ENCODE measurements at places on chromosomes 3 and 15.

DNA sequence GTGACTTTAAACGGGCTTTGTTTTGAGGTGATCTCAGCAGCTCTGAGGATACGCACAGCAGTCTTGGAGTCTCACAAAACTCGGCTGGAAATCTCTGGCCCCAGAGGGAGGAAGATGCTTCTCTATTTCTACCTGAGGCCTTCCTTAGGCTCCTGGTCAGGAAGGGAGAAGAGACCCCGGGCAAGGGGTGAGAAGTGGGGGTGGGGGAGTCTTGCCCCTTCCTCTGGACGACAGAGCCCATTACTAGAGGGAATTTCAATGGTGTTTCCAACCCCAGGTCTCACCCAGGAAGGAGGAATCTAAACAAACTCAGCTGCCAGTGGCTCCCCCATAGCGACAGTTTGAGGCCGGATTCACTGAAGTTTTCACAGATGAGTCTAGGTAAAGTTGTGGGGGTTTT is 37.4 kb upstream of the PCSK6 start:
- DNase-seq: no peak

- no peak for DNase-seq
These were observed 32.1 kb upstream of the ST3GAL6 start for GRCh38 chr3:98730886-98731537.

- no peak for DNase-seq
These were observed 9.6 kb downstream of the AMIGO3 start for GRCh38 chr3:49709852-49710251.

DNA sequence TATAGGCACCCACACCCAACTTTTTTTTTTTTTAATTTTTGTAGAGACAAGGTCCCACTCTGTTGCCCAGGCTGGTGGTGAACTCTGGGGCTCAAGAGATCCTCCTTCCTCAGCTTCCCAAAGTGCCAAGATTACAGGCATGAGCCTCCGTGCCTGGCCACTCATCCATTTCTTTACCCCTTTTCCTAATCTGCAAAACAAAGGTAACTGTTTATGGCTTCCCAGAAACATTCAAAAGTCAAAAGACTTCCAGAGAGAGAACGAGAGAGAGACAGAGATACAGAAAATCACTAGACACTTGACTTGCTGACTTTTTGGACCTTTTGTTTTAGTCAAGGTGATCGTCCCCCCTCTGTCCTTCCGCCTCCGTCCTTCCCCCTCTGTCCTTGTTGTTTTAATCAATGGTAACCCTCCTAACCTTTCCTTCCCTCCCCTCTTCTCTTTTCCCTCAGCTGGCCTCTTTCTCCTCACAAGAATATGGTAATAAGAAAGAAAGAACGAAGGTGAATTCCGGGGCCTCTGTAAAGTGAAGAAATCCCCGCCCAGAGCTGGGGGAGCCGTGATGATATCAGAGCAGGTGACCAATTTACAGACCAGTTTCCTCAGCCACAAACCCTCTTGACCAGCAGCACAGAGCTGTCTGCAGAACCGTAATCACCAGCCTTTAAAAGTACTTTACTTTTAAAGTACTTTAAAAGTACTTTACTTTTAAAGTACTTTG is 21.9 kb downstream of the KLHL6 start:
- DNase-seq: no peak

GRCh38 chr3:143298886-143299535 is 179.4 kb downstream of the CHST2 start:
- DNase-seq: no peak

- no peak for DNase-seq
These were observed 4.3 kb upstream of the CCR4 start for GRCh38 chr3:32946973-32947788.

GRCh38 chr3:14431452-14431916 is 29.1 kb downstream of the SLC6A6 start:
- no peak for DNase-seq

DNA sequence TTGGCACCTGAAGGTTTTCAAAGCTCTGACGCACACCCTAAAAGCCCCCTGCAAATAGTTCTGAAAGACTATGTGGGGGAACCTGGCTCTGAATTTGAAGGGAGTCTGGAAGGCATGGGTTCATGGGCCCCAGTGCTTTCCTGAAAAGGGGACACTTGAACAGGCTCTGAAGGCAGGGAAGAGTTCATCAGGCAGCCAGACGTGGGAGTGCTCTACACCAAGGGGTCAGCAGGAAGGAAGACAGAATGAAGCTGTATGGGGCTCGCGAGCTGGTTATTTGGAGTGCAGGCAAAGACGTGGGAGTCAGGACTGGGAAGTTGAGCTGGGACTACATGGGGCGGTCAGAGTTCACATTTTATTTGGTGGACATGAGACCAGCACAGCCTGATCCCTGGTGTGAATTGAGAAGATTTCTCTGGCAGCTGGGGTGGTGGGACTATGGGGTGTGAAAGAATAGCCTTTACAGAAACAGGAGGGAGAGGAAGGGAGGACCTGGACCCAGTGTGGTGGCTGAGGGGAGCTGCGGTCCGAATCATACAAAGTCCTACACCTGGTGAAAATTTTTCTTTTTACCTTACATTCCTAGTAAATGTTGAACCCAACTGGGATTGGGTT is 12.6 kb downstream of the ABHD6 start:
- DNase-seq: peak; percentile 17

GRCh38 chr15:59157840-59158700 is 48.6 kb upstream of the LDHAL6B start:
- DNase-seq: no peak

DNA sequence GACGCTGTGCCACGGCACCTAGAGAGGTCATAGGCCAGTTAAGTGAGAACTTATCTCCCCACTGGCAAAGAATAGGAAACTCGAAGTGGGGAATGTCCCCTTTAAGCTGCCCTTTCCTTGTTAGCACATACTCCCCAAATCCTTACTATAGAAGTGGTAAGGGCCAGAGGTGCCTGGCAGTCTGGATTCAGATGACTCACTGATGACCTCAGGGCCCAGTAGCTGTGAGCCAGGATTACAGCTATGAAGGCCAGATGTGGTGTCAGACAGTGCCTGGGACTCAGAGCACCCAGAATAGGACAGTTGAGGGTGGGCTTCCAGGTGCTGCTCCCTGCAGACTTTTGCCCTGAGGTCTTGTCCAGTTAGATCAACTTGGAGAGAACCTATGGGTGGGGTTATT is 37.7 kb downstream of the PDIA5 start:
- DNase-seq: no peak

- no peak for DNase-seq
These were observed 15.5 kb downstream of the ACAA1 start for GRCh38 chr3:38121451-38121831.

DNA sequence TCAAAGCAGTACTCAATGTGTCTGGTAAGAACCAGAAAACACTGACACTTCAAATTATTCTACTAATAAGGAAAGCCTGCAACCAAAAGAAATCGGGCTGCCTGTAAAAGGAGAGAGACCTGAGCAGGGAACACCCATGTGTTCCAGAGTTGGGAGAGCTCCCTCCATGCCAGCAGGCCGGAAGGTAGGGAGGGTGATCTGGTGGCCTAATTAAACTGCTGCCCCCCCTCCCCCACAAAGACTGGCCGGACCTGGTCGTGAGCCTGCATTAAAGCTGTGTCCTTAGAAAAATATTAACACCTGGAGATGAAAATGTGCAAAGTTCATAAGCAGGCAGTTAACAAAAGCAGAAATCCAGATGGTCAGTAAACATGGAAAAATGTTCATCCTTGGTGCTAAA is 170.6 kb upstream of the BHLHE40 start:
- DNase-seq: no peak

GRCh38 chr3:71056327-71056726 is 527.2 kb downstream of the FOXP1 start:
- no peak for DNase-seq

- no peak for DNase-seq
These were observed 155.5 kb downstream of the PLD1 start for GRCh38 chr3:171654809-171655208.

DNA sequence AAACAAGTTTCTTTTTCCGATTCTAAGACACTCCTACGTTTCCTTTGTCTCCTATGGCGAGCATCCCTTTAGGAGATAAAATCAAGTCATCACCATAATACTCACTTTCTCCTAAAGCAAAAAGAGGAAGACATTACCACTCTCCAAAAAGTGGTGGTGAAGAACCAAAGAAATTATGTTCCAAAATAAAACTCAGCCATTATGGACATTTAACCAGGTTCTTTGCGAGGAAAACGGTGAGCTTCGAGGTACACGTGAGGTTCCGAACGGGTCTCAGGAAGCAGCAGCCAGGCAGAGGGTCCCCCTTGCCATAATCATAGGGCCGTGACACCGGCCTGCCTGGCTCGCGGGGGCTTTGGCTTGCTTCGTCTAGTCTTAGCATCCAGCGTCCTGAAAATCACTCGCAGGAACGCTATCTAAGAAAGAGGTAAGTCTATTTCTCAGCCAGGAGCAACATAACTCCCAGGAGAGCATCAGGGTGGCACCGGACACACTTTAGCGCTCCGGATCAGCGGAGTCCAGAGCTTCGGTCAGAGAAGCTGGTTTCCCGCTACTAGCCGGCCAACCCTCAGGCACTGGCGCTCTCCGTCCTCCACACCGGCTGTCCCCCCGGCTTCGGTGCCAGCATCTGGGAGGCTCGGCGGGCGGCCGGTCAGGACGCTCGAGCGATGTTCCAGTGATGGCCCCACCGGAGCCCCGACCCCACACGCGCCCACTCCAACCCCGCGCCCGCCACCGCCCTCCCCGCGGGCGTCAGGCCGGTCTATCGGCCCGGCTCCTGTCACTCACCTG is 581 bp downstream of the IP6K1 start:
- no peak for DNase-seq

GRCh38 chr3:128252083-128252482 is 98.8 kb downstream of the EEFSEC start:
- DNase-seq: no peak

- DNase-seq: no peak
These were observed 446.8 kb downstream of the IGSF11 start for GRCh38 chr3:118587847-118588246.

DNA sequence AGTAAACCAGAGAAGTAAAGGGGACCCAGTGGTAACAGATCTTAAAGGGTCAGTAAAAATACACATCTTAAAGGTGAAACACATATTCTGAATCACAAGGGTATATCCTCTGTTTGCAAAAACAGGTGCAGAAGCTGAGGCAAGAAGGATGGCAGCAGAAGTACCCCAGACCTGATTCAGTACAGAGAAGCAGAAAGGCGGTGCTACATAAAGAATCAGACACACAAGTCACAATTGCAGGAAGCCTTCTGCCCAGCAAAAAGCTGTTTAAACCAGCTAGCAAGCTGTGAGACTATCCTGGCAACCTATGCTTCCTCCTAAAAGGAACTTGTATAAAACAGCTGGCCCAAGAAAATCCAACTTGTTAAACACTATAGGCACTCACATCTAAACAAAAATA is 49.4 kb downstream of the ZNF280D start:
- DNase-seq: no peak

DNA sequence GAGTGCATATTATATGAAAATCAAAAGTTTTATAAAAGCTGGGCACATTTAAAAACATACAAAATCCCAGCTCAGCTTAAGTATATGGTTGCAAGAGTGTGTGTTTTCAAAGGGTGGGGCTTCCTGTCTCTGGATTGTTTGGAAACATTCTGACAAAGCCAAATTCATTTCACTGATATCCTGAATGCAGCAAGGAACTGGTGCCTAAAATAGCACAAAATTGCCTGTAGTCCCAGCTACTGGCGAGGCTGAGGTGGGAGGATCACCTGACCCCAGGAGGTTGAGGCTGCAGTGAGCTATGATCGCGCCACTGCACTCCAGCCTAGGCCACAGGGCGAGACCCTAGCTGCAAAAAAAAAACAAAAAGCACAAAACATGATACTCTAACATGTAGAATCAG is 13.0 kb upstream of the TJP1 start:
- DNase-seq: no peak

- peak; percentile 31 for DNase-seq
These were observed 86.2 kb downstream of the FBN1 start for GRCh38 chr15:48559285-48559684.

- no peak for DNase-seq
These were observed 23.8 kb upstream of the TM2D3 start for GRCh38 chr15:101675796-101676582.

- no peak for DNase-seq
These were observed 42.1 kb downstream of the TLE3 start for GRCh38 chr15:70055601-70056051.

Measured in nephron progenitor cell (in vitro differentiated cells).